ENCODE measurements at places on chromosomes 16 and 17.

- peak; percentile 51 for DNase-seq
Observed at GRCh38 chr17:8935191-8935590, 30.3 kb downstream of the PIK3R5 start.

DNA sequence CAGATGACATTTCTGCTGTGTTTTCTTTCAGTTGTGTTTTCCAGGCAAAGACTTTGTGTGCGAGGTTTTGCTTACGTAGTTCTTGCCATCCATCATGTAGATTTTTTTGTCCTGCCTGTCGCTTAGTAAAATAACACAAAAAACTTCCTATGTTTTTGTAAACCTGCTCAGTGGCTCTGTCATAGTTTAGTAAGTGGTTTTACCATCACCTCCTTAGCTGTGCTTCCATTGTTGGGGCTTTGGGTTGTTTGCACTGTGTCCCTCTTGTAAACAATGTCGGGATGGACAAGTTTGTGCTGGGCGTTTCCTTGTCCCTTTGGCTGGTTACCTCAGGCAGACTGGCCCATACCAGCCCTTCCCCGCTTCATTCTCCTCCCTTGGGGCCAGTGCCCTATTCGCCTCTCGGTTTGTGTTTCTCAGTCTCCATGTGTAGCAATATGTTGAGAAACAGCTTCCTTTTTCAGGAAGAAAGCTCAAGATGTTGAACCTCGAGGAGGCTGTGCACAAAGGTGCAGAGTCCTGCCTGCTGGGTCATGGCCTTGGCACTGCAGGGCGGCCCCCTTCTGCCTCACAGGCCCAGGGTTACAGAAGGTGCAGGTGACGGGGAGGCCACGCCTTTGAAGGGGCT lies 74.6 kb downstream of the KSR1 start:
- peak; percentile 96 for DNase-seq

- peak; percentile 79 for DNase-seq
Observed at GRCh38 chr17:28949185-28950016, 1.9 kb downstream of the PHF12 start.

DNA sequence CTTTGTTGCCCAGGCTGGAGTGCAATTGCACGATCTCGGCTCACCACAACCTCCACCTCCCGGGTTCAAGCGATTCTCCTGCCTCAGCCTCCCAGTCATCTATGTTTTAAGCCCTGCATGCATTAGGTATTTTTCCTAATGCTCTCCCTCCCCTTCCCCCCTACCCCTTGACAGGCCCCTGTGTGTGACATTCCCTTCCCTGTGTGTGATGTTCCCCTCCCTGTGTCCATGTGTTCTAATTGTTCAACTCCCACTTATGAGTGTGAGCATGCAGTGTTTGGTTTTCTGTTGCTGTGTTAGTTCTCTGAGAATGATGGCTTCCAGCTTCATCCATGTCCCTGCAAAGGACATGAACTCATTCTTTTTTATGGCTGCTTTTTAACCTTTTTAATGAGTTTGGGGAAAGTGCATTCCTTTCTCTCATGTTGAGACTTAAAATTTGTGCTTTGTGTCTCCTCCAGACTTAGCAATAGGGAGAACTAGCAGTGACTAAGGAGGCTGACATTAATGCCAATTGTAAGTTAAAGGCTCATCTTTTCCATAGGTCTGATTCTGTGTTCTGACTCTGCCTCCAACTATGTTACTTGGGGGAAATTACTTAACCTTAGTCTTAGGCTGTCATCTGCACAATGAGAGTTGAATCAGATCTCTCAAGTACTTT lies 17.7 kb upstream of the PHAF1 start:
- no peak for DNase-seq

DNA sequence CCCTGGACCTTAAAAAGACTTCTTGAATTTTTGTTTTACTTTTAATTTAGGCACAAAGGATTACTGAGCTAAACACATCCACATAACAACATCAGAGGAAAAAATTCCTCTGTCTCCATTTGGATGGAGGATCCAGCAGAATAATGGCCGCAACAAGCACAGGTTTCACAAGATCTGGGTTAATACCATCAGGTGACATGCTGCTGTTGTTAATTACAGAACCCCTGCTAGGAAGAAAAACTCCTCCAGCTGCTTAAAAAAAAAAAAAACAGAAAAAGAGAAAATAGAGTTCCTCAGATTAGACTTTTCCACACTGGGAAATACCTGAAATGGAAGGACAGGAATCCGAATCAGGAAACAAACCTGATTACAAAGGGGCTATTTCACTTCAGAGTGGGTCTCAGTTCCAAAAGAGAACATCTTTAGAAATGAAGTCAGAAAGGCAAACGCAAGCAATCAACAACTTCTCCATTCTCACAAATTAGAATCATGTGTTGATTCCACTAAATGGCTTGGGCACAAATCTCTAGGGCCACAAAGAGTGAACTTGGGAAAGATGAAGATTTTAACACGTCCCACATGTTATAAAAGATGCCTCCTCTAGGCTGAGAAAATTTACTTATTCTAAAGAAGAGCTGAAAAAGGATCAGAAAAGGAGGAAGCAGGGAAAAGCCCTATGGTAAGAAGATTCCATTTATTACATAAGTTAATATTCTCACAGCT lies 44.0 kb downstream of the SPOP start:
- no peak for DNase-seq

DNA sequence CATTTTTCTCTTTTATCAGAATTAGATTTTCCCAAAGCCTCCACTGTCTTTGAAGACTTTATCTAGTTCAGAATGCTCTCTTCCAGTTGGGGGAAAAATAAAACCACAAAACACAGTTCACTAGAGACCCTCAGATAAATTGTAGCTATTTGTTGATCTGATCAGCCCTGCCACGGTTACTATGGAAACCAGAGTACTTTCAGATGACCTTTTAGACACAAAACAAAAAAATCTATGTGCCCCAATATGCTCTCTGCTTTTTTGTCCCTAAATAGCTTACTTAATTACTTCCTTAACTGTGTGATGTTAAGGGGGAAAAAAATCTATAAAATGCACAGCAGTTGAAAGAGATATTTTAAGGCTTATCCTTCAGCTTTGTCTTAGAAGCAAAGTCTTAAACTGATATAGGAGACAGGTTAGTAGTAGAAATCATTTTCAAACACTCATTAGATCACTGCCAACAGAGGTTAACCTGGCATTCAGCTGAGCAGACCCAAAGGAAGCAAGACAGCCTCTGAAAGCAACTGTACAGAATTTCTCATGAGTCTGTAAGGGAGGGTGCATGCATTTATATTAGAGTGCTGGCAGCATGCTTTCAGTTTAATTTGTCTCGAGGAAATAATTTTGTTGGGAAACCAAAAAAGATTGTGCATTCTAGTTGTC lies 129.9 kb upstream of the CACNG5 start:
- no peak for DNase-seq

DNA sequence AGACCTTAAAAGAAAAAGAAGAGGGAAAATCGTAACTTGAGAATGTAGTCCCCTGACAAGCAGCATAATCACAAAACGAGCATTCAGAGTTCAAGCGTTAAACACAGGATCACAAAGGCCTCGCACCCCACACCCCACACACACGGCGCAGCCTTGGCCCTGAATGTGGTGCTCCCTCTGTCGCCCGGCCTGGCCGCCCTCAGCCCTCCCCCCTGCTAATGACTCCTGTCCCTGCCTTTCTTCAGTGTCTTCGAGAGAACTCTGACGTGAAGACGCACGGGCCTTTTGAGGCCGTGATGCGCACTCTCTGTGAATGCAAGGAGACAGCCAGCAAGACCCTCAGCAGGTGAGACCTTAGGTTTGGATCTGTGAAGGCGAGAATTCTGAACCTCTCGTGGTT lies 47.5 kb upstream of the ENDOV start:
- no peak for DNase-seq

- no peak for DNase-seq
Observed at GRCh38 chr16:55938126-55938525, 63.0 kb upstream of the CES5A start.

- no peak for DNase-seq
Observed at GRCh38 chr17:69223809-69224208, 4.8 kb downstream of the ABCA10 start.

DNA sequence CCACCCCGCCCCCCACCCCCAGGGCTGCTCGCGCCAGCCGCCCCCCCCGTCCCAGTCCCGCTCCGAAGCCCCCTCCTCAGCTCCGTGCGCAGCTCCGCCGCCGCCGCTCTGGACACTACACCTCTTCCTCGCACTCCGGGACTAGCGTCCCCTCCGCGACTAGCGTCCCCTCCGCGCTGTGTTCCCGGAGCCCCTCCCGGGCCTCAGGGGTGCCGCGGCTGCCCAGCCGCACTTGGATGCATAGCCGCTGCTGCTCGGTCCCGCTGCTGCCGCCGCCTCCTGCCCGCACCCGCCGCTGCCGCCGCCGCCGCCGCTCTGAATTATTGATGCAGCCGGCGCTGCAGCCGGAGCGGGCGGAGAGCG lies at the start of gene CBLN1:
Gene CBLN1, minus strand, starts transcription at position 359 of the 363 bp plus-strand sequence. CDS start 373 bp downstream, outside the sequence.
- no peak for DNase-seq

DNA sequence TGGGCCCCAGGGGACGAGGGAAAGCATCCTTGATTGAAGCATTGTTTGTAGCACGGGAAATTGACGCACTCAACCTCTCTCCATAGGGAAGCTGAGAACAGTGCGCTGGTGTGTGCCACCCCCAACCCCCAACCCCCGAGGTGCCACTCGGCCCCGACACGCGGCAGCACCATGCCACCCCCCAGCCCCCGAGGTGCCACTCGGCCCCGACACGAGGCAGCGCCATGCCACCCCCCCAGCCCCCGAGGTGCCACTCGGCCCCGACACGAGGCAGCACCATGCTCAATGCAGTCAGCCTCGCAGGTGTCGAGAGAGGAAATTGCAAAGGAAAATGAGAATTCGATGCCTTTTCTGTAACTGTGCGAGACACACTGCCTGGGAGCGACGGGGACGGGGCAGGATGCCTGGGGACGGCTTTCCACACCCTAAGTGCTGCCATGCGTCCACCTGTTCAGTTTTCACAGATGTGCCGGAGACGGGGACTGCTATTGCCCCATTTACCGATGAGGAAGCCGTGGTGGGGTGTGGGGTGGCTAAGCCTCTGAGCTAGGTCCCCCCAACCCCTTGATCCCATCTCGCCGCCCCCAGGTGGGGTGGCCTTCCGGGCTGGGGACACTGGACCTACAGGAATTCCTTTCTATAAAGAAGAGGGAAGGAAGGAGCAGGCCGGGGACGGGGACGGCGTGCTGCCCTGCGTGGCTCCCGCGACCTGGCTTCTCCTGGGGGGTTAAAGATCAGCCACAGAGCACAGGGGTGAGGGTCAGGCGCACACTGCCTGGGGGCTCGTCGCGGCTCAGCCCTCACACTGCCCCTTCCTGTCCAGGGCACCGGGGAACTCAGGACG lies 9.8 kb downstream of the CBFA2T3 start:
- DNase-seq = no peak

DNA sequence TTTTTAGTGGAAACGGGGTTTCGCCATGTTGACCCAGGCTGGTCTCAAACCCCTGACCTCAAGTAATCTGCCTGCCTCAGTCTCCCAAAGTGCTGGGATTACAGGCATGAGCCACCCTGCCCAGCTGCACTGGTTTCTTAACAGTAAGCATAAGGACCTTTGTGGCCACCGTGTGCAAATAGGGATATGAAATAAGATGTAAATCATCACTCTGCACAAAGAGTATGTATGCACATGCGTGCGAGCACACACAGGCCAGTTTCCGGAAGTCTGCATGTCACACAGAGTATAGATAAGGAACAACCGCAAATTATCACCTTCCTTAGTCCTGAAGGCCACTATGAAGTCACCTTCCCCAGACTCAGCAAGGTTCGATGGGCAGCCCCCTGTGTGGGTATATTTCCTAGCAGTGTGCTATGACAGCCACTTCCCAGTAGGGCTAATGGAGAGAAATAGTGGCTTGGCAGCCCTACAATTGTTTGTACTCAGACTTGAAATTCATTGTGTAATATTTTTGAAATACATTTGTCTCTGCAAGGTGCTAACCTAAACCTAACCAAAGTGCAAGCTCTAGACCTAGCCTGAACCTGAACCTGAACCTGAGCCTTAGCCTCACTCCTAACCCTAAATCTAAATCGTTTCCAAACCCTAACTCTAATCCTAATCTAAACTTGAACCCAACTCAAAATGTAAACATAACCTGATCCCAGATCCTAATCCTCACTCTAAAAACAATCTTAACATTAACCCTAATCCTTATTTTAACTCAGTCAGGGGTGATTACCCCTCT lies 48.4 kb upstream of the SKAP1 start:
- DNase-seq = peak; percentile 37

GRCh38 chr17:1560101-1560857 lies 2.3 kb downstream of the PITPNA start:
- no peak for DNase-seq

DNA sequence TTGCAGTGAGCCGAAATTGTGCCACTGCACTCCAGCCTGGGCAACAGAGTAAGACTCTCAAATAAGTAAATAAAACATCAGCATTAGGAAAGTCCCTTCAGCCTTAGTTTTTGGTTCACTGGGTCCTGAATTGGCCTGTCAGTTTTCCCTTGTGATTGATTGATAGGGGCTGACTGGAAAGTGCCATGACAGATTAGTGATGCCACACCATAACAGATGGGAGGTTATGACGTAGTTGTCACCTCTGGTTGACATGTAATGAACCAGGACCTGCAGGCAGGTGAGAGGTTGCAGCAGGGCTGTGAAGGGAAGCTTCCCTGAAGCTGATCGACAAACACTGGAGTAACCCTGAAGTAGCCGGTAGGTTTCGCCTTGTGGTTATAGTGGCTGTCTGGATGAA lies 41.8 kb downstream of the CDH3 start:
- no peak for DNase-seq

- no peak for DNase-seq
Observed at GRCh38 chr16:12162151-12162985, 185.8 kb downstream of the SNX29 start.

DNA sequence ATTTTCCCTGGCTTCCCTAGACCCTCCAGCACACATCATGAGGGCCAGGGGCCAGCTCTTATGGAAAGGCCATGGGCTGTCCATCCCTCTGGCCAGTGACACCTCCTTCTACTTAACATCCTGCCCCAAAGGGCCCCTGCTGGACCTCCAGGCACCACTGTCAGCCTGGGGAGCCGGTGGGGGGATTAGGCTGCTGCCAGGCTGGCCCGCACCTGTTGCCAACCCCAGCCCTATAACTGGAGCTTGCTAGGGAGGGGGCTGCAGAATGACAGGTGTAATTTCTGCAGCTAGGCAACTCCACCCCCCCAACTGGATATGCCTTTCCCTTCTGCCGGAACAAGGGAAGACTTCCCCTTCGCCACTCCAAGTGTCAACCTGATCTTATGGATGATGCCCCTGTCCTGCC lies 12.5 kb downstream of the RARA start:
- no peak for DNase-seq

DNA sequence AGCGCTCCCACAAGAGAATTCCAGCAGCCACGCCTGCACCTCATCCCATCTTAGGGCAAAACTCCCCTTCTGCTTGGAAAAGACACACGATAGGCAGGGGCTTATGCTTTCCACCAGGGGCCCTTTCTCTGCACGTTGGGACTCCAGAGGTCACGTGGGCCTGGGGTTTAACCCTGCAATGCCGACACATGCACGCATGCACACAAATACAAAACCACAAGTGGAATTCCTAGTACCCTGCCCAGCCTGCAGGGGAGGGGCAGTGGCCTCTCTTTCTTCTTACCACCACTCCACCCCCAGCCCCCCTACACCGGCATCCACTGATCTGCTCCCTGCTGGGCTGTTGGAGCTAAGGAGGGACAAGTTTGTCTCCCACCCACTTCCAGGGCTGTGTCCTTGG lies 16.8 kb upstream of the CCDC182 start:
- no peak for DNase-seq

Measured in NB4 (cell line).